ENCODE measurements at places on chromosomes 6 and 20.

DNA sequence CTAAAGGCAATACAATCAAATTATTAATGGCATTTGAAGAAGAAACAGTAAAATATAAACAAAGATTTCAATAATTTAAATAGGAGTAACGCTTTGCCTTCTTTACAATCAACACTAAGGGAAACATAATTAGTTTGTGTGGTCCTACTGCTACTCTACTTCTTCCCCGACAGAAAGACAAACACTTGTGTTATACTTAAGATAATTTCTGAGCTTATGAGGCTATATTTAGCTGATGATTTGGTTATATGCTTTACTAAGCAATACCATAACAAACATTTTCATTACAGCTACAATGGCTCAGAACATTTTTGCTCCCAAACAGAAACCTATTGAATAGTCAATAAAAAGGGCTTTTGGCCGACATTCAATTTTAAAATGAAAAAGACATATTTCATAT, 1217.2 kb upstream of the GJE1 start:
- no peak for DNase-seq

DNA sequence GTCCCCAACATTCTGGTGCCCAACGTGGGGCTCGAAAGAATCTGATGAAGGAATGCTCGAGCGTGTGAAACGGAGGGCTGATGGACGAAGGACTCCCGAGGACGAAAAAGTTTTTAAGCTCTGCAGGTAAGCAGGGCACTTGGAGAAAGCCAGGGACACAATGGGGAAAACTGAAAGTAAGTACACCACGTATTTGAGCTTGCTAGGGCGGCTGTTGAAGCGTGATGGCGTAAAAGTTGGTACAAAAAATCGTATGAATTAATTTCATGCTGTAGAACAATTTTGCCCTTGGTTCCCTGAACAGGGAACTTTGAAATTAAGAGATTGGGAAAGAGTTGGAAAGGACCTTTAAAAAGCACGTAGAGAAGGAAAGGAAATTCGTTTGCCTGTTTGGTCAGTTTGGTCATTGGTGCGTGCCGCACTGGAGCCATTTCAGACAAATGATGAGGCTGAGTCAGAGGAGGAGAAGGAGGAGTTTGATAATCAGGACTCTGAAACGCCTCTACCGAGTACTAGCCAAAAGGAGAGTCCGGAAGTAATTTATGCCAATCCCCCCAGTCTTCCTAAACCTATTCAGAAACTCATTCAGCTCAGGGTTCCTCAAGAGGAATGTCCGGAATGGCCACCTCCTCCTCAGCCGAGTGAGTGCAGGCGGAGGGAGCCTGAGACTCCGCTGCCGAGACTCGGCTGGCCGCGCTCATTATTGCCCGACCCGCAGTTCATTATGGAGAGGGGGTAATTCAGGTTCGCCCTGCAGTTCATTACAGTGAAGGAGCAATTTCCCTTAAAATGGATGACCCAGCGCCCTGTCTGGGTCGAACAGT, 59.2 kb upstream of the PRSS16 start:
- no peak for DNase-seq

- no peak for DNase-seq
These were observed 55.0 kb upstream of the PLCB1 start for GRCh38 chr20:8077137-8077466.

- DNase-seq: no peak
These were observed 255.8 kb upstream of the RAB32 start for GRCh38 chr6:146287691-146288369.

- DNase-seq: no peak
These were observed 55.6 kb downstream of the PRR18 start for GRCh38 chr6:166252601-166253000.

DNA sequence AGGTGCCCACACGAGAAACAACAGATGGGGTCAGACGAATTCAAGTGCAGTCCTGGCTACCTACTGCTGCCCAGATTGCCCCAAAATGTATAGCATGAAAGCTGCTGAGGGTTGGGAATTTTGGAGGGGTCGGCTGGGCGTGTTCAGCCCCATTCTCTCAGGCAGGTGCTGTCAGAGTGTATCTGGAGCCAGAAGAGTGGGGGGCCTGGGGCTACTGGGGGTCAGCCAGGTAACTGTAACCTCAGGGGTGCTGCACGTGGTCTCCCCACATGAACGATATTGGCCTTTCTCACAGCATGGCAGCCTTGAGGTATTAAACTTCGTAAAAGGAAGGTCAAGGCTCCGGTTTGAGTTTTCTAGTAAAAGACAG, 14.6 kb downstream of the SYNDIG1 start:
- DNase-seq: no peak

DNA sequence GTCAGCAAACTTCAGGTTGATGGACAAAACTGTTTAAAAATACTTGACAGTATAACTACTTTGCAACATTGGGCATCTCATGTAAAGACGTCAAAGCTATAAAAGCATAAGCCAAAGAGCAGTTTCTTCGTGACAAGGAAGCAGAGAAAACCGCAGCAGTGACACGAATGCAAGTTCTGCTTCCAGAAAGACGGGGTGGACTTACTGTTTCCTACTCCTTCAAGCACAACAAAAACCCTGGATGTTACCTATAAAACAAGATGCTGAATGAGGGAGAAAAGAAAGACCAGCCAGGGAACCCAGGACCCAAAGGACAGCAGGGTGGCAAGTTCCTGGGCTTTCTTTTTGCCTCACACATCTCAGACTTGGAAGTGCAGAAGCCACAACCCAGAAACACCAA, 98.0 kb downstream of the DLL1 start:
- no peak for DNase-seq

GRCh38 chr20:32638848-32639247, 34.9 kb downstream of the C20orf203 start:
- no peak for DNase-seq

GRCh38 chr6:101396548-101397173, 3.2 kb downstream of the GRIK2 start:
- DNase-seq: no peak

DNA sequence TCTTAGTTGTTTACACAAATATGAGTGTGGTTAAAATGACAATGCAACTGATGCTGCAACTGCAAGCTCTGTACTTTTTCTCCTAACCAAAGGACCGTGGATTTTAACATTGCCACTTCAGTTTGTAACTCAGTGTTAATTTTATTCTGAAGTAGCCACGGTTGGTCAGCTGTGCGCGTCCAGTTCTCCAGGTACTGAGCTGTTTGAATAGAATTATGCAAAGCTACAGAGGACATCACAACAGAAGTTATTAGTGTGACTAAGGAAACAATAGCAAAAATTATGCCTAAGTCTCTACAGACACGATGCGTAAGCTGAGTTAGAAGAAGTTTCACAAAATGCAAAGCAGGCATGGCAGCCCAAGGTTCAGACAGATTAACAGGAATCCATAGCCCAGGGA, 4.4 kb upstream of the ABHD12 start:
- no peak for DNase-seq

GRCh38 chr20:63178889-63179686, 36.8 kb downstream of the YTHDF1 start:
- no peak for DNase-seq

DNA sequence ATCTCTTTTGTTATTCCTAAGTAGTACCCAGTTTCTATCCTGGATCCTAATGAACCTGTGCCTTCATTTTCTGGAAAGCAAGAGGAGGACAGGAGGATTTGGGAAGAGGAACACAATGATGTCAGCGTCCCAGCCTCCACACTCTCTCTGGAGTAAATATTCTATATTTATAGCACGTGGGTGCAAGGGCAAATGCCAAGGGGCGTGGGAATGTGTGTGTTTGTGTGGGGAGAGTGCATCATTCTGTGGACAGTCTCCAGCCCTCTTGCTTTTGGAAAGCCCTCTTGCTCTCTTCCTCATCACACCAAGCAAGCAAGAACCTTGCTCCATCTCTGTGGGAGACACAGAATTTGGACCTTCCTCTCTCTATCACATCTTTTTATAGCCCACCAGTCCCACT, 103.2 kb upstream of the EMILIN3 start:
- DNase-seq: no peak

GRCh38 chr6:164008902-164009301, 594.4 kb downstream of the QKI start:
- no peak for DNase-seq

DNA sequence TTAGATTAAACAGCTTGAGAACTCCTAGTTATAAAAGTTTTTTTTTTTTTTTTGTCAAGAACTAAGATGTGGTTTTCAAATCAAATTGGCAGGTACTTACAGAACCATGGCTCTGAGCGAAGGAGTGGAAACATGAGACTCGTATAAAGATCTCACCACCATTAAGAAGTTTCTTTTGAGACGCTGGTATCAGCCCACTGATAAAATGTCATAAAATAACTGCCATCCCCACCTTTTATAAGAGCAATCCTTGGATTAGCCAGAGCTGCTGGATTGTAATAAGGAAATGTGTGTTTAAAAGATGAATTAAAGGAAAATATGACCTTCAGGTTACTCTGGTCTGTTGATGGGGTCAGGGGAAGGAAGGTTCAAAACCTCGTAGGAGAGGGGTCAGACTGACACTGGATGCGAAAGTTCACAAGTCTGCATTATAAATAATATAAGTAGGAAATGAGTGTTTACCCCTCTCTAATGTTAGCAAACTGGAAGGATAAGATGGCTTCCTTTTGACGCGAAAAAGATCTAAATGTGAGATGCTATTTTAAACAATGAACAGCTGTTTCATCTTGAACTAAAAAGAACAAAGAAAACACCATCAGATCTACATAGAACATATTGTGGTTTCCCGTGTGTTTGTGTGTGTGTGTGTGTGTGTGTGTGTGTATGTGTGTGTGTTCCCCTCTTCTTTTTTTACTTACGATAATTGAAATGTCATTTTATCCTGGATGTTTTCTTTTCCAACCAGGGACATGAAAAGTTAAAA, 386.8 kb upstream of the JAG1 start:
- DNase-seq: no peak

- no peak for DNase-seq
These were observed 233.9 kb downstream of the SAMD5 start for GRCh38 chr6:147742440-147742839.

GRCh38 chr6:95629551-95629950, 52.2 kb downstream of the MANEA start:
- DNase-seq: peak; percentile 34

- DNase-seq: no peak
These were observed 967 bp downstream of the KIAA0408 start for GRCh38 chr6:127458222-127458621.

DNA sequence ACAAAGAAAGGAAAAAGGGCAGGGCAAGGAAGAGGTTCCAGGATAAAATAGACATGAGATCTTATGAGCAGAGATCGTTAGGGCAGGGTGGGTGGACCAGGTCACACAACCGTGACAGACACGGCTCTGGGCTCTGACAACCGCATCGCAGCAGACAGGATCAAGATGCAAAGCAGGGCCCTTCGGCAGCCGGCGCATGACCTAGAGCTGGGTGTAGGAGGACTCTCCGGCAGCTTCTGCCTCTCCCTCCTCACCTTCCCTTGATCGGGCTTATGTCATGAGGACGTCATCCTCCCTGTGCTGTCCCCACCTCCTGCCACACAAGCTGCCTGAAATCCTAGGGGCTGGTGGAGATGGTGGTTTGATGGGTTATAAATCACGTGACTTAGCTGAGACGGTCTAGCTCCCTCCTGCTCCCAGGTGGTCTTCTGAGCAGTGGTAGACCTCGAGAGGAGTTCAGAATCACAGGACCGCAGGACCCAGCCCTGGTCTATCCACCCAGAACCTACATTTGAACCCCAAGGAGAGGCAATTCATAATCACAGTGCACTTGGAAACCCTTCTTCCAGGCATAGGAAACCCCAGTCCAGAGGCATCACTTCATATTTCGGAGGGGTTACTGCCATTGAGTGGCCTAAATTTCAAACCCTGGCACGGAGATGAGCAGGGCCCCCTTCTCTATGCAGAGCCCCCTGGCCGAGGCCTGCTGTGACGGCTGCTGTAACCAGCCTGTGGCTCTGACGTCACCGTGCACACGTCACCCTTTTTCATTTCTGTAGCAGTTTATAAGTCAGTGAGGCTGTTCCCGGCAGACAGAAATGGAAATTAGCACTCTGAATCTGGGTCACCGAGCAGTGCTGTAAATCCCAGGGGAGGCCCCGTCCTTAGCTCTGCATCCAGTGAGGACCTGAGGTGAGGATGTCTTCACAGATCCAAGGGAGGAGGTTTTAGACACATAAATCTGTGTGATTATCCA, 8.7 kb upstream of the CCR6 start:
- no peak for DNase-seq

- no peak for DNase-seq
These were observed 13.0 kb downstream of the SLC35F1 start for GRCh38 chr6:117919775-117920729.

DNA sequence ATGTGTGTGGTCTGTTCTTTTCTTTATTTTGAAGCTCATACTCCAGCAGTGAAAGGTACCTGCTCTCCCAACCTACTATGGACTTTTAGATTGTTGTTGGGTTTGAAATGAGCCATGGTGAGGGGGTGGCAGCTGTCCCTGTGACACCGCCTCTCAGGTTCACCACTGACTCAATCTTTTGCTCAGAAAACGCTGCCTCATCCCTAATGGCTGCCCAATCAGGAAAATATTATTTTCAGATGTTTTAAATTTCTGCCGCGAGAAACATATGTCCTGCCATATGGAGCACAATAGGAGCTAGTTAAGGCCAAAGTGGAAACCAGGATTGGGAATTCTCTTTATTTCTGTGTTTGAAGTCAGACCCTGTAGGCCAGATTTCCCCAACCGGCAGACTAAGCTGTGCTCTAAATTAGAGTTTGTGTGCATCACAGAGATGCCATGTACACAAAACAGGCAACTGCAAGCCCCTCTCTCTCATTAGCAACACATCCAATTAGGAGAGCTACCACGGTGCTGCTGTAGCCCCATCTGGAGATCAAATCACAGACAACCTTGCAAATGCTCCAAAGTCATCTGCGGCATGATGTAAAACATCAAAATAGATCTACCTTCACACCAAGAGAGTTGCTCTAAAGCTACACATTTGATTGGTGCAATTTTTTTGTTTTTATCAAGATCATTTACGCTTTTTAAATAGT, 144.1 kb upstream of the BACH2 start:
- DNase-seq: no peak

- DNase-seq: no peak
These were observed 46.7 kb upstream of the CLIC5 start for GRCh38 chr6:46062312-46062711.

DNA sequence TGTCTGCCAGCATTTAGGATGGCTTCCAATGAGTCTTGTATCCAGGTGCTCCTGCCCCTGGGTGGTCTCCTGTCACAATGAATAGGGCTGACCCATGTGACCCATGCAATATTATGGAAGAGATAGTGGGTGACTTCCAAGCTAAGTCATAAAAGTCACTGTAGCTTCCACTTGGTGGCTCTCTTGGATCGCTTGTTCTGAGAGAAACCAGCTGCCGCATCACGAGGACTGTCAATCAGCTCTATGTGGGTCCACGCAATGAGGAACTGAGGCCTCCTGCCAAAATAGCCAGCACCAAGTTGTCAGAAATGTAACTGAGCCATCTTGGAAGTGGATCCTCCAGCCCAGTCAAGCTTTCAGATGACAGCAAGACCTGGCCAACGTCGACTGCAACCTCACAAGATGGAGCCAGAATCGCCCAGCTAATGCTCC, 14.9 kb upstream of the MATN4 start:
- DNase-seq: no peak
